Esophagus squamous epithelium (tissue), 5 donors: ENCODE measurements at places on chromosomes 7 and 10.

DNA sequence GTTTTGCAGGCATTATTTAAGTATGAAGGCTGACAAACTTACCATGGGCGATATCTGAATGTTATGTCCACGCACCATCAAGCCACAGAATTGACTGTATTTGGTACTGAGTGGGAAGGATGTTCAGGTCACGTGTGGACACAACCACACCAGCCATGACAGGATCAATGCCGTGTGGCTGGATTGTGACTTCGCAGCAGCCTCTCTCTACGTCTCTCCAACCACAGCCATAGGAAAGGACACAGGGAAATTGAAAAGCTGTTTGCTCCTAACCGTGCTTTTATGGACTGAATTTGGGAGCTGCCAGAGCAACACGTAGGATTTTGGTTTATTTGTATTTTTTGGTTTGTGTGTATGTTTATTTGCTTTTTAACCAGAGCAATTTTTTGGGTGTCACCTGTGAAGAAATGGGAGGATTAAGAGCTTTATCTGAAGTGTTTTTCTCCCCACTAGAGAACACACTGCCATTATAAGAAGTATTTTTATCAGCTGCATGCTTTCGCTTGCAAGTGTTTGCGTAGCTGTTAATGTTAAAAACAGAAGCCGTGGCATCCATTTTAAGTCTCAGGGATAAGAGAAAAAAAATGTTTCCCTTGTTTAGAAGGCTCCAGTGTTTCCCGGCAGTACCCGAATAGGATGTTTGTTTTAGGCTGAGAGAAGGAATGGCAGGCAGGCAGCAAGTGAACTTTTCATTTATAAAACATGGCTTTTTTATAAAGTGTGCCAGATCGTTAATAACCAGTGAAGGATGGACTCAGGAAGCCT lies 401.1 kb upstream of the NFE2L3 start:
- DNase-seq = no peak

- DNase-seq = no peak
Observed at GRCh38 chr7:102819151-102819550, 70.4 kb downstream of the FAM185A start.

GRCh38 chr7:30802812-30803211 lies 31.6 kb downstream of the MINDY4 start:
- DNase-seq = no peak

GRCh38 chr10:113679463-113680189 lies at the start of gene CASP7:
Gene CASP7, plus strand, starts transcription at chr10:113679912. Its CDS starts 17,582 bp downstream, at chr10:113697494.
- DNase-seq = no peak

GRCh38 chr7:67455508-67455907 lies 458.9 kb downstream of the TYW1 start:
- DNase-seq = no peak

DNA sequence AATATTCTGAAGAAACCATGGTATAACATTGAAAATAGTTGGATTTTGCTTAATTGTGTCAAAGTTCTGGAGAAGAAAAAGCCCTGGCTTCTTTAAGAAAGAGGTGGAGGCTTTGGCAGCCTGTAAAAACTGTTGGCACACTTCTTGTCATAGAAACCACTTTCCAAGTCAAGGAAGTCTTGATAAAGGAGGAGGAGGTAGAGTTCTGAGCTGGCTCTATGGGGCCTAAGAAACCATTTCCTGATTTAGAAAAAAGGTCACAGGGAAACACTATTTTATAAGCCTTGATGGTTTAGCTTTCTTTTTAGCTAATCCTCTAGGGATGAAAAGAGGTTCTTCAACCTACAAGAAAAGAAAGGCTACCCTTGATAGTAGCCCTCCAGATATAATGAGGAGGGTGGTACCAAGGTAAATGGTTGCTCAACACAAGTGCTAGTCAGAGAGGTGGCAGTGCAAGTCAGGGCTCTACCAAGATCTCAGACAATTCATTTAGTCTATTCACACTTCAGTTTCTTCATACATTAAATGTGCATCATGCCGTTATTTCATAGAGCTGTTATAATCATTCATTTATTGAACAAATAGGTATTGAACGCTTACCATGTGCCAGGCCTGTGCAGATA lies 346.9 kb downstream of the RNLS start:
- no peak for DNase-seq

GRCh38 chr10:127313996-127314700 lies 117.8 kb upstream of the INSYN2A start:
- no peak for DNase-seq

- DNase-seq = no peak
Observed at GRCh38 chr7:37201003-37201875, 247.4 kb downstream of the ELMO1 start.

DNA sequence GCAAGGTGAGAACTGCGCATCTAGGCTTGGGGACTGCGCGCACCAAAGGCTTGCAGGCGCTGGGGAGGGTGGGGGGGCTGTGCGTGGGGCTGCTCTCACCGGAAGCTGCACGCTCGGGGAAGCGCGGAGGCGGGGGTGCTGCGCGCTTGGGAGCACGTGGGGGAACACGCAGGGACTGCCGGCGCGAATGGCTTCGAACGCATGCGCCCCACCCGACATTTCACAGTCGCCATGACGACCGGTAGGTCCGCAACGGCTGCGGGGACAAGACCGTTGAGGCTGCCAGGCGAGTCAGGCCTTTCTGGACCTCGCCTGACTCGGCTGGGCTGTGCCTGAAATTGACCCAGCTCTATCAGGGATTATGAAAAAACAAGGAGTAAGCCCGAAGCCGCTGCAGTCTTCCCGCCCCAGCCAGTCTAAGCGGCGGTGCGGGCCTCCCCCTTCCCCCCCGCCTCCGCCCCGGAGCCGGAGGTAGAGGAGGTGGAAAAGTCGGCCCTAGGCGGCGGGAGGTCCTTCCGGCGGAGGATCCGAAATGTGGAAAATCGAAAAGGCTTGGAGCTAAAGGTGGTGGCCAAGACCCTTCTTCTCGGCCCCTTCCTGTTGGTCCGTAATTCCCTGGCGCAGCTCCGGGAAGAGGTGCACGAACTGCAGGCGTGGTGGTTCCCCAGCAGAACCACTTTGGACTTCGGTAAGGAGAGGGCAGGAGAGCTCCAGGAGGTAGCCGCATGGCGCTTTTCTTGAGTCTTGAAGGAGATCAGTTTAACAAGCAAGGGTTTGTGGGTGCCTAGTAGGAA lies 34.9 kb upstream of the STEAP1 start:
- DNase-seq = no peak

DNA sequence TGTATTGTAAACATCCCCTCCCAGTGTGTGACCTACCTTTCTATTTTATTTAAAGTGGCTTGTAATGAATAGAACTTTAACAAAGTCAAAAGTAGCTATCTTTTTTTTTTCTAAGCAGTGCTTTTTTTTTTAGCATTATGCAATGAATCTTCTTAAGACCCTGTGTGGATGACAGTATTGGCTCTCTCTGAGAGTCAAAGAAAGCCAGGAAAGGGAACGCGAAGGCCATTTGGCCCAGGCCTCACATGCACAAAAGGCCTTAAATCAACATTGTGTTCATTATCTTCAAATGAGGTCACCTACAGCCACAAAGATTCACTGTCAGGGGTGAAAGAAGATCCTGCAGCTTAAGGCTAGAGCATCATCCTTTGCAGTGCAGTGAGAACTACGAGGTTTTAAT lies 721.5 kb downstream of the GRID1 start:
- DNase-seq = no peak

DNA sequence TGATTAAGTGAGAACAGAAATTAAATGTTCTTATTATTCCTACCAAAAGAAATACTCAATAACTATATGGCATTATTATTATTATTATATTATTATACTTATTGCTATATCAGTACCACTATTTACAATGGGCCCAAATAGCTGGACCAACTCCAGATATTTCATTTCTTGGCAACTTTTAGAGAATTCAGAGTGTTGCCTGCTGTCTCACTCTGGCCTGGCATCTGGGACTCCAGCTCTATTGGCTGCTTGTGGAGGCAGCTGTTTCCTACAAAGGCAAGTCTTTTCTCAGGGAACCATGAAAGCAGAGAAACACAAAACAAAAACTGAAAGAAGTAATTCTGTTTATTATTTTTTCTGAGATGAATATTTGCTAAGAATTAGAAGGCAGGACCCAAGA lies 105.1 kb upstream of the SORCS1 start:
- DNase-seq = no peak

DNA sequence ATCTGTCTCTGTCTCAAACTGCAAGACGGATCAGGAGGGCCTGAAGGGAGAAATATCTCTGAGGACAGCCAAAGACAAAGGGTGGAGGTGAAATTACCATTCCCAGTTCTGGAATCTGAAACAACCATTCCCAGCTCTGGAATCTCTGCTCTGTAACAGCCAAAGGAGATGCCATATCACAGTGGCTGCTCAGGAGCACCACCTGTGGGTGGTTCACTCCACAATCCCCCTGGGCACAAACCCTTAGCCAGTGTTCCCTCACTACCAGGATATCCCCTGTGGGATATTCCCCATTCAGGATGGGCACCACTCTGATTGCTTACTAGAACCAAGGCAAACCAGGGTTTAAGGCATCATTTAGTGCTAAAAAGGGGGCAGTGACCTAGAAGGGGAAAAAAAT lies 199.0 kb downstream of the HTR7 start:
- DNase-seq = no peak

DNA sequence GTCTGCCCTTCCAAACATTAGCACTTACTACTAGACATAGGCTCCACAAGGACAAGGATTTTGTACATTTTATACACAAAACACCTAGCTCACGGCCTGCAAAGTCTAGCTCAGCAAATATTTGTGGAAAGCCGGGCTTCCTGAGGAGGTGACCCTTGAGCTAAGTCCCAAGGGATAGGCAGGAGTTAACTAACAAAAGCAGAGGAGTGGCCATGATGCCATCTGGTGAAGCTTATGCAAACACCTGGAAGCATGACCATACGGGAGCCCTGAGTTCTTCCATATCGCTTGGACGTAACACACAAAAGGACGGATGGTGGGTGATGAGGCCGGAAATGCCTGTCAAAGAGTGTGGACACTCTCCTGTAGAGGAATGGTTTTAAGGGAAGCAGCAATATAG lies 25.9 kb upstream of the YAE1 start:
- DNase-seq = no peak

- no peak for DNase-seq
Observed at GRCh38 chr10:47401874-47402640, 18.0 kb upstream of the ZNF488 start.

GRCh38 chr7:107169120-107170050 lies 582 bp downstream of the HBP1 start:
- DNase-seq = peak; percentile 59

DNA sequence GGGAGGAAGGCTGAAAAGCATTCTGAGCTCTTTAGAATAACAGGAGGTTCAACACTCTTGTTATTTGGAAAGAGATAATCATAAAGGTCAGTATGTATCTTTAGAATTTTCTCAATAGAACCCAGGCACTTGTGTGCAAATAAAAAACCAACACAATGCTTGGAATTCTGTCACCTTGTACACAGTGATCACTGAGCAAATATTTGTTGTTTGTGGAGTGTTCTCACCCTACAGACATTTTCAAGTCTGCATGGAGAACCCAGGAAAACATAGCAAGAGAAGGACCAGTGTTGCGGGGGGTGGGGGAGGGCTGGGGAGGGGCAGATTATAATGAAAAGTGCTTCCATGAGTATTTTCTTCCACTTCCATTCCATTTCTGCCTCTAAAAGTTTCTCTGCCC lies 87.4 kb downstream of the FAM107B start:
- no peak for DNase-seq

DNA sequence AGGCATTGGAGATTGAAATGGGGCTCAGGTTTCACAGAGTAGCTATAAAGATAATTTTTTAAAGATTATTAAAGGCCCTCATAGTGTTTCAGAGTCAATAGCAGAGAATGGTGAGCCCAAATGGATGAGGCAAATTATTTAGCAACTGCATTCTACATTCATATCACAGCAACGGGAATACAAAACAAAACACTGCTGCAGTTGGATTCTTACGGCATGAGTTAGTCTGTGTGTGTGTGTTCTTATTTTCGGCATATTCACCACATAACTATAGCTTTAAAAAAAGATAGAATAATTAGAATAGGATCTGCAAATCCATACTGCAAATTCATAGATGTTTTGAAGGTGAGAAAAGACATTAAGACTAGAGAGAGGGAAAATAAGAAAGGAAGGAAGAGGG lies 66.0 kb downstream of the SUGCT start:
- DNase-seq = no peak

DNA sequence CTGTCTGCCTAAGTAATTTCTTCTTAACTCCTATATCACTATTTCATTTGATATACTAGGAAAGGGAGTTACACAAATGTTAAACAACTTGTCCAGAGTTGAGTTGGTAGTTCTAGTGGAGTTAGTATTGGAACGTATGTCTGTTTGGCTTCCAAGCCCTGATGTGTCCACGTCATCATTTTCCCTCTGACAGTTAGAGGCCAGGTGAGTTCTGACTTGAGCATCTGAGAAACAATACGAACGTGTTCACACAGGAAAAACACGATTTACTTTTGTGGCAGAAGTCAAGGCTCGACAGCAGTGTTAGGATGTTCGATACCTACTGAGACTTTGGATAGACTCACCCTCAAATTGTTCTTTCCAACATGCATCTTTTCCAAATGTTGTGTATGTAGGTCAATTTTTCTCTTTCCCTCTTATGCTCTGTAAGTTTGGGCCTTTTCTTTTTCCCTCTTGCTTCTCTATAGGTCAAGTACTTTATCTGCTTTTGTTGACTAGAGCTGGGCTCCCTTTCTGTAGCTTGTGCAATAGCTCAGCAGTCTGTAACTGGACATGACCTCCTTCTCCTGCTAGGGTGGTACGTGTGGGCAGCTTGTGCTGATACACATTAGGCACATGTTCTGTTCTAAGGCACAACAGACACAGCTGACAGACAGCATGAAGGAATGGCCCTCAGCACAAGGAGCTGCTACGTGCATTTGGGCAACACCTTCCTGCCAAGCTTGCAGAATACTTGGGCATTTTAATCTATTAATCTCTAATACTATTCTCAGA lies 222.9 kb downstream of the PTEN start:
- DNase-seq = no peak

DNA sequence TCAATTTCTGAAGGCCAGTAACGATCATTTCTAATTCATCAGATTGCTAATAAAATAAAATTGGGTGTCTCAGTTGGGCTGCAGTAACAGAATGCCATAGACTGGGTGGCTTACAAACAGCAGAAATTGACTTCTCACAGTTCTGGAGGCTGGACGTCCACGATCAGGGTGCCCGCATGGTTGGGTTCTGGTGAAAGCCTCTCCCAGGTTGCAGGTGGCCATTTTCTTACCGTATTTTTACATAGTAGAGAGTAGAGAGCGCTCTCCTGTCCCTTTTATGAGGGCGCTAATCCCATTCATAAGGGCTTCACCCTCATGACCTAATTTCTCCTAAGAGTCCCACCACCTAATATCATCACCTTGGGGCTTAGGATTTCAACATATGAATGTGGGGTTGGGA lies 106.0 kb downstream of the SPAG6 start:
- DNase-seq = no peak

DNA sequence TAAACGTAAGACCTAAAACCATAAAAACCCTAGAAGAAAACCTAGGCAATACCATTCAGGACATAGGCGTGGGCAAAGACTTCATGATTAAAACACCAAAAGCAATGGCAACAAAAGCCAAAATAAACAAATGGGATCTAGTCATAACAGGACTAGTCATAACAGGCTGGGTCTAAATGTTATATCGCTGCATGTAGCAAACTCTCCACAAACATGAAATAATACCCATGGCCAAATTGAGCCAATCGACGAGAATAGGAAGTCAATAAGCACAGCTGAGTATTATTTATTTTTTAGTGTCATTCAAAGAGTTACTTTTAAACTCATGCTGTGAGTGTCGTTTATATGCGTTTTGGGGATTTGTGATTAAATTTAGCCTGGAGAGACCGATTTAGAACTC lies 225.1 kb downstream of the TFEC start:
- no peak for DNase-seq

- DNase-seq = no peak
Observed at GRCh38 chr10:14656052-14656730, 118.5 kb downstream of the FAM107B start.
